ENCODE measurements at places on chromosomes 2 and 18.

- no peak for DNase-seq
Measured at GRCh38 chr2:210912779-210913178, 356.4 kb downstream of the CPS1 start.

DNA sequence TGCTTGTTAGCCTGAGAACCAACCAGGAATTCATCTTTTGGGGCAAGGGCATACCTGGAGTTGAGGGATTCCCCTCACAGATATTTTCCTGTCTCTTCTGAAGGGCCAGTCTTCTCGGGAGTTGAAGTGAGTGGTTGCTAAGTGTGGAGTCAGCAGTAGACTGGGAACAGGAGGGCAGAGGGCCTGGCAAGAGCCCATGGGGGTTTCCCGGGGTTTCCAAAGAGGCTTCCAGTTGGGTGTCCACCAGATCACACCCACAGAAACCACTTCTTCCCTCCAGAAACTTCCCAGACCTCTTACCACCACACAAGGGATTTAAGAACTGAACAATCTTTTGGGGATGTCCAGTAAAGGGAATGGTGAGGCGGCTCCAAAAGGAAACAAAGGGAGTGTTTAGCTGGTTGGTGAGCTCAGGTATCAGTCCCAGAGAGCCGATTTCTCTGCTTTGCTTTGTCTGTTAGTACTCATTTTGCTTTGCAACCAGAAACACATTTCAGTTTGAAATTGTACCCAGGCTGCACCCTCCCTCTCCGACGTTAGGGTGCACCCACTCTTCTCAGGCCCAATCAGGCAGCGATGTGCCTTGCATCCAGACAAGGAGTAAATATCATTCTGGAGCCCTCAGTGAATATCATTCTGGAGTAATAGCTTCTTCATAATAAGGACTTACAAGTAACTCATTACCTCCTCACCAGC is 47.5 kb upstream of the SPATS2L start:
- DNase-seq = no peak

GRCh38 chr2:47029737-47030524 is 114.3 kb upstream of the MCFD2 start:
- no peak for DNase-seq

DNA sequence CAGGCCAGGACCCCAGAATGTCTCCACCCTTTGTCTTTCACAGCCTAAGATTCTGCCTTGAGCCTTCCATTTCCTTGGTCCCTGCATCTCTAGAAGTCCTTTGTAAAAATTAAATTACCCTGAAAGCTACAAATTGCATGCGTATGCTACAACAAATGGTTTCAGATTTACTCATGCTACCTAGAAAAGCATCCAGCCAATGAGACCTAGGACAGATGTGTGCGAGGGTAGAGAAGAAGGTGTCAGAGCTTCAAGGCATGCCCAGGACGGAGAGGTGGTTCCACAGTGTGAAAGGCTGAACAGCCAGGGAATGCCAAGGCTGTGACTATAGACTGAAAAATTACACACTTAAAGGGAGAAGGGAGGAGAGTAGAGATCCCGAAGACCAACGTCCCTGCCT is 40.2 kb downstream of the CCBE1 start:
- no peak for DNase-seq

DNA sequence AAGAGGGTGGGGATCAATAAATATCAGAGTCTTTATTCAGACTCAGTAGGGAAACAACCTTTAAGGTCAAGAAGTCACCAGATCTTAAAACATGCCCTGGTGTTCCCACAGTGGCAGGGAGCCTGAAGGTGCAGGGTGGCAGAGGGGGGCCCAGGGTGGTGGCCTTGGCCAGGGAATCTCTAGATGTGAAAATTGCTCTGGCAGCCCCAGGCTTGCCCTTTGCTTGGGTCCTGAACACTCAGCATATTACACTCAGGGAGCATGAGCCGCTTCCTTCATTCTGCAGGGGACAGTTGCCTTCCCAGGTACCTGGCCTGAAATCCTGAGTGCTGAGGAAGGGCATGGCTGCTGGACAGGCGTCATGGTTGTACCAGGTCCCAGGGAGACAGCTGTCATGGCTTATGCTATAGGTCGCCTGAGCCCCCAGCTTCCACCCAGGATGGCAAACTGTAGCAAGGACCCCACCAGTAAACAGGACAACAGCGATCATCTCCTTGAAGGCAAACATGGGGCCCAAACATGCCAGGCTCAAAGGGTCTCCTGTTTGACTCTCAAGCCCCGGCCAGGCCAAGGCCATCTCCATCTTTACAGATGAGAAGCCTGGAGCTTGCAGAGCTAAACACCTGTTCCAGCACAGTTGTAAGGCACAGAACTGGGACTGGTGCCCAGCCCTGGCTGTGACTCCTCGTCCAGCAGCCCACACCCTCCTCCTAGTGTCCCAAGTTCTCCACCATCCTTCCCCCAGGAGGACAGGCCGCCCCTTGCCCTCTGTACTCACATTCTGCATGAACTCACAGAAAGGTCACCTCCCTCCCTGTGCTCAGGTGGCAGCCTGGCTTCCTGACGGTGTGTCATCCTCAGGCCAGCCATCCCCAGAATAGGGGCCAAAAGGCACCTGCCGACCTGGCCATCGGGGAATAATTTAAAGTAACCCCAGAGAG is 14.6 kb downstream of the ABCG8 start:
- DNase-seq = no peak

GRCh38 chr2:148957023-148957422 is 81.5 kb upstream of the LYPD6B start:
- DNase-seq = no peak

- no peak for DNase-seq
Measured at GRCh38 chr18:23599809-23600208, 13.5 kb upstream of the NPC1 start.
